ENCODE measurements at places on chromosomes 5 and 9. TPM values are rescaled to one million over a fixed set of nuclear protein-coding genes. Genes with fewer than 3 reads are reported as not detected.

OTULINL gene
- total RNA-seq = 38.7 TPM

PCDHB2 gene
- total RNA-seq = not detected

SEMA6A gene
- not detected for total RNA-seq

DNA sequence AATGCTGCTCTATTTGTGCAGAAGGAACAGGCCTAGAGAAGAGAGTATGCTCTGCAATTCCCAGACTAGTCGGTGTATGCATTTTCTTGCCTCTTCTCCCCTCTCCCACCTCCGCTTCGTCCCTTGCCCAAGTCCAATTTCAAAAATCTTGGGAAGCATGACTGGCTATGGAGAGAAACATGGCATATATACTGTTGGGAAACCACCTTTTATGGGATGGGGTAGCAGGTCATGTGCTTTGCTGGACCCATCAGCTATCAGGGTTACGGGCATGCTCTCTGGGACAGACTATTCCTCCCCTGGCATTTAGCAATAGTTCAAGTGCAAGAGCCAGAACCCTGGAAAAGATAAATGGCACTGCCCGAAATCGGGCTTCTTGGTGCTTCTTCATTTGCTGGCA lies 12.0 kb downstream of the ISL1 start:
- no peak overlapping the region for H3K27ac ChIP-seq
- no peak overlapping the region for H3K4me3 ChIP-seq
- no peaks in the 10 kb centered on the region for H3K36me3 ChIP-seq
- no peaks in the 10 kb centered on the region for H3K4me1 ChIP-seq

DNA sequence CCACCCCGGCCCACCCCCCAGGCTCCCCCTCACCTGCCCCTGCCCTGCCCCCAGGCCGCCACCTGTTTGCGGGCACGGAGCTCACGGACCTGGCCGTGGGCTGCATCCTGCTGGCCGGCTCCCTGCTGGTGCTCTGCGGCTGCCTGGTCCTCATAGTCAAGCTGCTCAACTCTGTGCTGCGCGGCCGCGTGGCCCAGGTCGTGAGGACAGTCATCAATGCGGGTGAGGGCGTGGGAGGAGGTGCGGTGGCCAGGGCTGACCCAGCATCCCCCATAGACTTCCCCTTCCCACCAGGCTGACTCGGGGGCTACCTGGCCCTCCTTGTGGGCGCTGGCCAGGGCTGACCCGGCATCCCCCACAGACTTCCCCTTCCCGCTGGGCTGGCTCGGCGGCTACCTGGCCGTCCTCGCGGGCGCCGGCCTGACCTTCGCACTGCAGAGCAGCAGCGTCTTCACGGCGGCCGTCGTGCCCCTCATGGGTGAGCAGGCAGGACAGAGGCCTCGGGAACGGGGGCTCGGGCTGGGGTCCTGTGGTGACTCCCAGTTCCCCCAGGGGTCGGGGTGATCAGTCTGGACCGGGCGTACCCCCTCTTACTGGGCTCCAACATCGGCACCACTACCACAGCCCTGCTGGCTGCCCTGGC lies 3.5 kb downstream of the SLC34A3 start:
- no peak for DNase-seq
- no peak overlapping the region for H3K4me3 ChIP-seq
- H3K4me1 ChIP-seq = peaks cover 9% of the 10 kb centered on the region
- H3K27me3 ChIP-seq = no peaks in the 10 kb centered on the region
- H3K36me3 ChIP-seq = no peaks in the 10 kb centered on the region
- H3K27ac ChIP-seq = no peak overlapping the region

GRCh38 chr9:100431886-100432285 lies 4.9 kb downstream of the MSANTD3 start:
- no peak overlapping the region for H3K4me3 ChIP-seq
- H3K4me1 ChIP-seq = peaks cover 14% of the 10 kb centered on the region
- no peak overlapping the region for H3K27ac ChIP-seq
- no peaks in the 10 kb centered on the region for H3K27me3 ChIP-seq

DNA sequence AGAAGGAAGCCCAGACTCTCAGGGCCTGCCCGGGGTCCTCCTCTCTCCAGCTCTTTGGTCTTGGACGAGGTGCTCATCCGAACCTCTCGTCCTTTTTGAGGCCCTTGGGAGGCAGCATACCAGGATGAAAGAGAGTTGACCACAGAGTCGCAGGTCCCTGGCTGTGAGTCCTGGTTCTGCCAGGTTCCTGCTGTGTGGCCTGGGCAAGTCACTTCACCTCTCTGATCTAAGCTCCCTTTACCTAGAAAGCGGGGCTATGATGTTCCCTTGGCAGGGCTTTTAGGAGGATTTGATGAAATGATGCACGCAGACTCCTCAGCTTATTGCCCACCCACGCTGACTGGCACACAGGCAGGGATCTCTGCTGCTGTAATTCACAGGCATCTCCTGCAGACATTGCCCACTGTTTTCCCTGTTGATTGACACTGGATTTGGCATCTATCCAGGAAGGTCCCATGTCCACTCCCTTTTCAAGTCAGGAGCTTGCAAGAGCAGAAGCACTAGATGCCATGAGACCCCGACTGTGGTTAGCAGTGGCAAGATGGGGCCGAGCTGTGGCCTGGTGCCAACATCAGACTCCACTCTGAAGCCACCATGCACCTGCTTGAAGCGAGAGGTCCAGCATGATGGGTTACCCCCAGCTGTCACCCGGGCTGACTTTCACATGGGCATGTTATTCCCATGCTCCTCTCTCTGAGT lies 71.5 kb downstream of the MACROH2A1 start:
- H3K36me3 ChIP-seq = peaks cover 19% of the 10 kb centered on the region
- no peak for DNase-seq
- H3K27me3 ChIP-seq = no peaks in the 10 kb centered on the region
- H3K4me1 ChIP-seq = peaks cover 49% of the 10 kb centered on the region
- no peak overlapping the region for H3K4me3 ChIP-seq

DNA sequence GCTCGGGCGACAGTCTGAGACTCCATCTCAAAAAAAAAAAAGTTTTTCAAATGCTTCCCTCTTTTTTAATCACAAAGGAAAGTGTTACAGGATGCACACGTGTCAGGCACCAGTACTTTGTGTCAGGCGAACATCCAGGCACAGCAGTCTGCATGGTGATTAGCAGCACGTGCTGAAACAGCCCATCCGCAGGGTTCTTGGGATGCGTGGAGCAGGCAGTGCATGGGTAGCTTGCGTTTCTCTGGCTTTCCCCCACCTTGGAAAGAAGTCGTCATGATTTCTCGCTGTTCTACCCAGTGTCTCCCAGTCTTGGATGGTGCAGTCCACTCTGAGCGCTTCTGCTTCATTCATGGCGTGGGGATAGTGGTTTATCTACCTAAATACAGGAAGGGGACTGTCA lies 35.4 kb downstream of the GPR107 start:
- H3K36me3 ChIP-seq = peaks cover 42% of the 10 kb centered on the region
- no peak for DNase-seq
- no peak overlapping the region for H3K27ac ChIP-seq
- no peaks in the 10 kb centered on the region for H3K27me3 ChIP-seq
- H3K4me1 ChIP-seq = peaks cover 5% of the 10 kb centered on the region

GRCh38 chr9:5917888-5918287 lies 27.2 kb downstream of the MLANA start:
- H3K27me3 ChIP-seq = no peaks in the 10 kb centered on the region
- DNase-seq = no peak
- no peak overlapping the region for H3K27ac ChIP-seq
- no peak overlapping the region for H3K4me3 ChIP-seq
- no peaks in the 10 kb centered on the region for H3K4me1 ChIP-seq

DNA sequence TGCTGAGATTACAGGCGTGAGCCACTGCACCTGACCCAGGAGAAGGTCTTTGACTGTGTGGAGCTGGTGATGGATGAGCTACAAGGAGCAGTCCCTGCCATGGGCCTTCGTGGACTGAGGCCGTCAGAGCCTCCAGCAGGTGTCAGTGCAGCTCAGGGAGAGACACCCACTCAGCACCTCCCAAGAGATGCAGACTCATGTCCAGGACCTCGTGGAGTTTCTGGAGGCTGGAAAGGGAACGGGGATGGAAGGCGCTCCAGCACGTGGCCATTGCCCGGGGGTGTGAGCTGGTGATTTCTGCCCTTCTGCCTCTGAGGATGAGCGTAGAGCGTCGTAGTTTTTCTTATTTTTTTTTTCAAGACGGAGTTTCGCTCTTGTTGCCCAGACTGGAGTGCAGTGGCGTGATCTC lies 9.5 kb downstream of the TOR4A start:
- H3K36me3 ChIP-seq = no peaks in the 10 kb centered on the region
- peaks cover 10% of the 10 kb centered on the region for H3K27me3 ChIP-seq
- DNase-seq = peak; percentile 37
- H3K4me1 ChIP-seq = peaks cover 3% of the 10 kb centered on the region
- H3K27ac ChIP-seq = no peak overlapping the region

DNA sequence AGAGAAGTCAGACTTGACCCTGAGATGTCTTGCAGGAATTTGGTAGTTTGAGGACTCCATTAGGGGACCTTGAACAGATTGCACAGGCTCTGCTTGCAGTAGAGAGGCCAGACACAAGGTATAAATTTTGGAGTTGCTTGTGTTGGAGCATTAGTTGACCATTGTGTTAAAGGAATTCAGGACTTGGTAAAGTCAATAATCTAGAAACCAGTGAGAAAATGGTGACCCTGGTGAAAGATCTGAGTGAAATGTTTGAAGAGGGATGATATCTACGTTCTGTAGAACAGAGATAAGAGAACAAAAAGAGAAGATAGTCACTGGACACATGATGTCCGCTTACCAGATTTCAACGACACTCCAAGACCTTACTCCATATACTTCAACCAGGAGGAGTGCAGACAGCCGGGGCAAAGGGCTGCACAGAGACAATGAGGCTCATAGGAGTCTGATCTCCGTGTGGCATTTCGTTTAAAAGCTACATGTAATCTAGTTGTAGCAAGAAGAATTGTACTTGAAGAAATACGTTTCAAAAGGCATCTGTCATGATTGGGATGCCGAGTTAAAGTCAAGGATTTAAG lies 13.2 kb downstream of the DNAJC25 start:
- H3K36me3 ChIP-seq = peaks cover 19% of the 10 kb centered on the region
- no peak overlapping the region for H3K27ac ChIP-seq
- H3K27me3 ChIP-seq = no peaks in the 10 kb centered on the region
- no peak for DNase-seq

DNA sequence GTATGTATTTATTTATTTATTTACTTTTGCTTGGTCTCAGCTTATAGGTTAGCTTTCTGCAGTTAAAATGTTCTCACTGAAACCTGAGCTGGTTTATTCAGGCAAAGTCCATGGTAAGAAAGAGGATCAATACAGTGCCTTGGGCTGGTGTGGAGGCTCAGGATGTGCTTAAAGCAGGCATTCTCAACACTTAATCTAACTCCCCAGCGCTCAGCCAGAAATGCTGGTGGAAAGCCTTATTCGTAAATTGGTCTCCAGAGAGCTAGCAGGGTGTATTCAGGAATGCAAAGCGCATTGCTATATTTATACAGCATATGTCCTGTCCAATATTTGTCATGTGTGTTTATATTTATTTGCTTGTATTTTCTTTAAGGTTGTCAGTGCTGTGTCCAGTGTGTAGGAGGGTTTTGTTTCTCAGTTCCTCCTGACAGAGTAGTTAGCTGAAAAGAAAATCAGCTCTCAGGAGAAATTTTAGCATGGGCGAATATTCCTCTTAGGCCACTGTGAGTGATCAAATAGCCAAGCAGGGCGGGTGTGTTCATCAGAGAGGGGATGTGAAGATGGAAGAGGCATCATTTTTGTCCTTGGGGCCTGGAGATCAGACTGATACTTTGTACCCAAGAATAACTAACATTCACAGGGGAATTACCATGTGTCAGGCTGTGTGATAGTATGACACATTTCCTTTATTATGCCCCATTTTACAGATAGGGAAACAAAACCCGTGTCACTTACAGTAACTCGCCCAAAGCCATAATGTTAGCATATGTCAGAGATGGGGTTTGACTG lies 65.8 kb downstream of the DOCK2 start:
- no peak overlapping the region for H3K27ac ChIP-seq
- H3K27me3 ChIP-seq = no peaks in the 10 kb centered on the region
- H3K4me1 ChIP-seq = peaks cover 8% of the 10 kb centered on the region
- no peak for DNase-seq
- H3K4me3 ChIP-seq = no peak overlapping the region

DNA sequence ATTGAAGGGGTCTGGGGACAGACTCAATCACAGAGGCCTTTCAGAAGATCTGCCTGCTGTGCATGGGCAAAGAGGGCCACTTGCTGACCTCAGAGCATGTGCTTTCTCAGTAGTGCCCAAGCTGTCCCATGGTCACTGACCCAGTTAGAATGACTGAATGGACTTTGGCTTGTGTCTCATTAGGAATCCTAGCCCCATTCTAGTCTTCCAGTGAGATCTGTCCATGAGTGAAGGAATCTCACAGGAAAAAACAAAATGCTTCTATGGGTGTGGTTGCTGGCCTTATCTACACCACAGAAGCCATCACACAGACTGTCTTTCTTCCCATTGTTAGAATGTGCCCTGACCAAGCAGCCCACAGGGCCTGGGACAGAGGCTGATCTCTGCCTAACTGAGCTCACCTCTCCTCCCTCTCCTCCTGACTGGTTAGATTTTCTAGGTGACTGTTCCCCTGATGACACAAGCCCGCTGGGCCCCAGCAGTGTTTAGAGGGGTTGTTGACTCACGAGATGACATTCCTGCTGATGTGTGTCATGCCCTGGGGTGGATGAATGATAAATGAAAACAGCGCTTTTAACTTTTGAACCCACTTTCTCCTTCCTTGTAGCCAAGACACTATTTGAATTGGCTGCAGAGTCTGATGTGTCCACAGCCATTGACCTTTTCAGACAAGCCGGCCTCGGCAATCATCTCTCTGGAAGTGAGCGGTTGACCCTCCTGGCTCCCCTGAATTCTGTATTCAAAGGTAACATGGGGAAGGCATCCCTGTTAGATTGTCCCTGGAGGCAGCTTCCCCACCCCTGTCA lies 24.8 kb downstream of the TGFBI start:
- H3K4me1 ChIP-seq = no peaks in the 10 kb centered on the region
- DNase-seq = no peak
- no peak overlapping the region for H3K27ac ChIP-seq
- H3K4me3 ChIP-seq = no peak overlapping the region
- no peaks in the 10 kb centered on the region for H3K36me3 ChIP-seq
- H3K27me3 ChIP-seq = no peaks in the 10 kb centered on the region

- no peak for DNase-seq
- H3K4me3 ChIP-seq = no peak overlapping the region
- peaks cover 16% of the 10 kb centered on the region for H3K4me1 ChIP-seq
- H3K36me3 ChIP-seq = no peaks in the 10 kb centered on the region
- H3K27ac ChIP-seq = no peak overlapping the region
These were observed 8.7 kb upstream of the SH3PXD2B start for GRCh38 chr5:172463031-172463430.
